Cortex of kidney (tissue), 1 donor: ENCODE measurements at places on chromosomes 5 and 9.

GRCh38 chr9:132487351-132487791 is 77.4 kb downstream of the CFAP77 start:
- DNase-seq, result no peak

- no peak for DNase-seq
Observed at GRCh38 chr5:133480366-133480765, 132.0 kb downstream of the FSTL4 start.

DNA sequence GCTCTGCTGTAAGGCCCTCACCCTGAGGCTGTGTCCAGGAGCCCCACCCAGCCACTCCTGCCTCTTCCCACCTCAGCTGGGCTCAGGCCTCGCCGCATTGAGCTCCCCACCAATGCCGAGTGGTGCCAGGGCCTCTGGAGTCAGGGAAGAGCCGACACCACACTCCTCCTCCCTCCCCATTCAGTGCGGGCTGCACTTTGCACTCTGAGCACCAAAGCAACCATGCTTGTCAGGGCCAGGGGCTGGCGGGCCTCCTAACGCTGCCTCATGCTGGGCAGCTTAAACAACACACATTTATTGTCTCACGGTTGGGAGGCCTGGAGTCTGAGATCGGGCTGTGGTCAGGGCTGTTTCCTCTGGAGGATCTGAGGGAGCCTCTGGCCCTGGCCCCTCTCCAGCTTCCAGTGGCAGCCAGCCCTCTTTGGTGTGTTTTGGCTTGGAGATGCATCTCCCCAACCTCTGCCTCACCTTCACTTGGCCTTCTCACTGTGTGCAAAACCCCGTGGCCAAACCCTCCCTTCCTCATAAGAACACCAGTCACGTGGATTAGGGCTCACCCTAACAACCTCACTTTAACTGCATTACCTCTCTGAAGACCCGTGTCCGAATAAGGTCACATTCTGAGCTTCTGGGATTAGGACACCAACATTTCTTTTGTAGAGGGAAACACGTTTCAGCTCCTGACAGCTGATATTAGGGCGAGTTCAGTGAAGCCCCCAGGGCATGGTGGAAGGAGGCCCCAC is 157.8 kb downstream of the MED10 start:
- DNase-seq, result no peak

- no peak for DNase-seq
Observed at GRCh38 chr5:173928871-173929574, 40.9 kb downstream of the CPEB4 start.

DNA sequence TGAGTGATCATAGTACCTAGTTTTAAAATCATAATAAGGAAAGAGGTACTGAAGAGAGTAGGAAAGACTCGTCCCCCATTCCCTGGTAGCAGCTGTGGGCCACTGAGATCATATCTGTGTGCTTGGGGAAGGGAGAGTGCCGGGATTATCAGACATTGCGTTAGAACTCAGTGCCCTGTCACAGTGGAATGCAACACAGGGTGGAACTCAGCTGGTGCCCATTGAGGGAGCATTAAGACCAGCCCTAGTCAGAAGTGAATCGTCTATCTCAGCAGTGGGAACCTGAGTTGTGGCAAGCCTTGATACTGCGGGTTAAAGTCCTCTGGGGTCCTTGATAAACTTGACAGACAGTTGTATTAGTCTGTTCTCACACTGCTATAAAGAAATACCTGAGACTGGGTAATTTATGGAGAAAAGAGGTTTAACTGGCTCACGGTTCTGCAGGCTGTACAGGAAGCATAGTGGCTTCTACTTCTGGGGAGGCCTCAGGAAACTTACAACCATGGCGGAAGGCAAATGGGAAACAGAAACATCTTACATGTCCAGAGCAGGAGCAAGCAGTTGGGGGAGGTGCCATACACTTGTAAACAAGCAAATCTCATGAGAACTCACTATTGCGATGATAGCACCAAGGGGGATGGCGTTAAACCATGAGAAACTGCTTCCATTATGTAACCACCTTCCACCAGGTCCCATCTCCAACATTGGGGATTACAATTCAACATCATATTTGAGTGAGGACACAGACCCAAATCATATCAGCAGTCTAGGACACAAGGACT is 33.1 kb downstream of the NDUFAF2 start:
- no peak for DNase-seq

DNA sequence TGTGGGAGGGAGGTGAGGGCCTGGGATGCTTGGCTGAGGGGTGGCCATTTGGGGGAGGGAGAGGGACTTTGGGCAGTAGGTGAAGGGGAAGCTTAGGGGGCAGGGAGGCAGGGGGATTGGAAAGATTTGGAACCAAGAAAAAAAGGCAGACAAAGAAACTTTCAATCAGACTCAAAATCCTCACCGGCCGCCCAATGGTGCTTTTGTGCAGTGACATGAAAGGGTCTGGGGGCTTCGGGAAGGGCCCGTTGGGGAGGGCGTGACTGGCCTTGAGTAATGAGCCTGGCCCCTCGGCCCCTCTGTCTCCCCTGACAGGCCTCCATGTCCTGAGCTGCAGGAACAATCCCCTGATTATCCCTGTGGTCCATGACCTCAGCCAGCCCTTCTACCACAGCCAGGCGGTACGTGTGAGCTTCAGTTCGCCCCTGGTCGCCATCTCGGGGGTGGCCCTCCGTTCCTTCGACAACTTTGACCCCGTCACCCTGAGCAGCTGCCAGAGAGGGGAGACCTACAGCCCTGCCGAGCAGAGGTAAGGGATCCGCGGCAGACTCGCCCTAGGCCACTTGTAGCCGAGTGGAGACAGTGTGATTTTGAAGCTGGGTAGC is 181.1 kb downstream of the PAPPA start:
- DNase-seq, result no peak

- no peak for DNase-seq
Observed at GRCh38 chr9:98342098-98342819, 86.8 kb upstream of the TBC1D2 start.

GRCh38 chr5:158451203-158451992 is 592.5 kb upstream of the CLINT1 start:
- no peak for DNase-seq

GRCh38 chr5:129906177-129906887 is 2.1 kb downstream of the CHSY3 start:
- DNase-seq, result no peak

DNA sequence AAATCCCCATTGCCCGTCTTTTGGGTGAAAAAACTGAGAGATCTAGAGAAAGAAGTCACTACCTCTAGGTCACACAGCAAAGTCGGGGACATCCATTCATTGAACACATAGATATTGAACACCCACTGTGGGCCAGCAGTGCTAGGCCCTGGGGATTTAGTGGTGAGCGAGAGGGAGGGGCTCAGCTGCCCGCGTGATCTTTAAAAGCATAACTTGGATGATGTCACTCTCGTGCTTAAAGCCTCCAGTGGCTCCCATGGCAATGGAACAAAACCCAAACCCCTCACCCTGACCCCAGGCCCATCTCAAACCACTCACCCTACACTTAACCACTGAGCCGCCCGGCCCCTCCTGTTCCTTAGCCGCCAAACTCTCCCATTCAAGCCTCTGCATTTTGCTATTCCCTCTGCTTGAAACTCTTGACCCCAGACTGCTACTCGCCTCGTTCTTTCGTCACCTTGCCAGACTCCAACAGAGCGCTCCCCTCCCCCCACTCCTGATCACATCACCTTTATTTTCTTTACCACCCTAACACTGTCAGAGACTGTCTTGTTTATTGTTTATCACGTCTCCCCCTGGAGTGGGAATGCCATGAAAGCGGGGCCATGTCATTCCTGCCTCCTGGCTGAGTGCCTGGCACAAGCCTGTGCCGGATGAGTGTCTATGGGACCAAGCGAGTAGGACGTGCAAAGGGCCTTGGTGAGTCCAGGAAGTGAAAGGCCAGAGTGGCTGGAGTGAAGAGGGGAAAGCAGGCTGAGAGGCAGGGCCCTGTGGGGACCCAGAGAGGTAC is 710 bp upstream of the PIP5KL1 start:
- DNase-seq, result no peak

DNA sequence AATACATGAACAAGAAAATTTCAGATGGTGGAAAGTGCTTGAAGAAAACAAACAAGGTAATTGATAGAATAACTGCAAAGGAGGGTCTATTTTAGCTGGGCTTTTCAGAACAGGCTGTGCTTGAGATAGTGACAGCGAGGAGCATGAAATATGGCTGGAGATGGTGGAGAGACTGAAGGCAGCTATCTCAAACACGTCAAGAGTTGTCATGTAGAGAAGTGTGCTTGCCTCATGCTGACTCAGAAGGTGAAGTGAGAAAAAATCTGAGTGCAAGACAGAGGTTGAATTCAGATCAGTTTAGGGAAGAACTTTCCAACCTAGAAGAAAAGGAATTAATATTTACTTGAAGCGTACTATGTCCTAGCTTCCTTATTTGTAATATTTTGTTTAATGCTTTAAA is 115.5 kb upstream of the RANBP3L start:
- no peak for DNase-seq

- no peak for DNase-seq
Observed at GRCh38 chr5:143564417-143564816, 160.9 kb upstream of the NR3C1 start.

GRCh38 chr9:130535818-130536521 is 43.4 kb upstream of the FUBP3 start:
- no peak for DNase-seq

DNA sequence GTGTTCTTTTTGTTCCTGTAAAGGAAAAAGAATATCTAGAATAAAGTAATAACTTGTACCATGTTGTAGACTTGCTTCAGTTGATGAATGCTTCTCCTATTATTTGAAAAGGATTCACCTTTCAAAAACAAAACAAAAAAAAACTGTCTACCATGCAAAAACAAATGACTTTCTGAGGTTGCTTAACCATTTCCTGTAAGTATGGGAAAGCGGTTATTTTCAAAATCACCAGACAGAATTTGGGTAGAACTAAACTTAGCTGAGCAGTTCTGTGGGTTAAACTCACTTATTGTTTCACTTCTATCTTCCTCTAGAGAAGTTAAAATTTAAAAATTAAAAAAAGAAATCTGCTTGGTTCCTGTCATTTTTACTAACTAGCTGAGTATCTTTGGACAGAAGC is 25.2 kb downstream of the LNPEP start:
- no peak for DNase-seq

DNA sequence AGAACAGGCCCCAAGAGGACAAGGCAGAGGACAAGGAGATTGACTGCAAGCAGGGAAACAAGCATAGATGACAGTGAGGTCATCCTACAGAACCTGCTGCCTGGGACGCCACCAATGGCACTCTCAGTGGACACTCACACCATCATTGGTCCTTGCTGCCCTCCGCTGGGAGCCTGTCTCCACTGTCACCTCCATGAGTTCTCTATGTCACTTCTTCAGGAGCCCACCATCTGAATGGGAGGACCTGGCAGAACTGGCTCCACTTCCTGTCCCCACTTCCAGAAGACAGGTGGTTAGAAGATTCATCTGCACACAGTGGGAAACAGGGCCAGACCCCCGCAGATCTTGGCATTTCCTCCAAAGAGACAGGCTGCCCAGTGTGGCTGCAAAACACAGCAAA is 188.9 kb downstream of the HSD17B3 start:
- DNase-seq, result no peak

GRCh38 chr9:98793031-98793430 is 3.3 kb downstream of the ANKS6 start:
- no peak for DNase-seq

DNA sequence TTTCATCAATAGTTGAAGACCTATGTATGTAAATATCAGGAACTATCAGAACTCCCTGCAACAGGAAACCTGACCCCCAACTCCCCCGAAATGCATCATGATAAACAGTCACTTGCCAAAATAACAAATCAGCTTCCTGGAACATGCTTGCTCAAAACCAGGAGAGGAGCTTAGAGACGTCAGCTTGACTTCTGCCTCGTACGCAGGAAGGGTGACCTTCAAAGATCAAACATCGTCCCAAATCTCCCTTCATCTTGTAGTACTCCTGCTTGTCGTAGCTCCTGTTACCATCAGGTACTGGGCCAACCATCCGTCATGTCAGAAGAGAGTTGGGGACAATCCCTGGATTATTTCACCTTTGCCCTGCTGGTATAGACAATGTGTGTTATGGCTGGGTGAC is 396.1 kb downstream of the GADD45G start:
- no peak for DNase-seq

DNA sequence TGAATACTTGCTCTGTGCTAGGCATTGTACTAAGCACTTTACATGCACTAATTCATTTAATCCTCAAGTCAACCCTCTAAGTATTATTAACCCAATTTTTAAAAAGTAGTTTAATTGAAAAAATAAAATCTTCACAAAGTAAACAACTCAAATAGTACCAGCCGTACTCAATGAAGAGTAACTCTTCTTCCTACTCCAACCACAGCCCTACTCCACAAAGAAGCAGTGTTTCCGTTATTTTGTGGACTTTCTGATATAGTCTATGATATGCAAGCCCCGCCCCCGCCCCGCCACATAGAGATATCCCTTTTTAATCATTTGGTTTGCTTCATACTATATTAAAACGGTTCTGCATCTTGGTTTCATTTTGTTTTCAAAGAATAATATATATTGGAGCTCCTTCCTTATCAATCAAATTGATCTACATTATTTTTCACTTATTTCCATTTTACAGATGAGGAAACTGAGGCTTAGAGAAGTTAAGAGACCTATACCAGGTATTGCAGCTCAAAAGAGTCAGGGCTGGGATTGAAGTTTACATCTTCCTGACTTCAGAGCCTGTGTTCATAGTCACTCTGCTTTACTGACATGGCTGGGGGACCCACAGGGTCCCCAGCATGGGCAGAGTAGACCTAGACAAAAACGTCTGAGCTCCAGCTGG is 78.6 kb downstream of the PCDH1 start:
- no peak for DNase-seq

GRCh38 chr5:154782812-154783592 is 27.8 kb downstream of the LARP1 start:
- no peak for DNase-seq

DNA sequence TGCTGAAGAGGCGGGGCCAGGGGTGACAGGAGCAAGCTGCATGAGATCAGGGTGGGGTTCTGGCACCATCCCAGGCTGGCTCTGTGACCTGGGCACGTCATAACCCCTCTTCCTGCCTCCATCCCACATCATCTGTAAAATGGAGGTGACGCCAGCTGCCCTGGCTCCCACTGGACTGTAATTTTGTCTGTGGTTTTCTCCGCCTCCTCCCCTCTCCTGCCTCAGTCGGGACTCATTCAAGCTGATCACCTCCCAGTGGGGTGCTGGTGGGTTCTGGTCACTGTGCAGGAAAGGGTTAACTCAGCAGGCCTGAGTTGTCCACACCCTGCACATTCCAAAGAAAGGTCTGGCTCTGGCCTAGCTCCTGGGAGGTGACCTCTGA is 128.2 kb downstream of the RXRA start:
- DNase-seq, result no peak

DNA sequence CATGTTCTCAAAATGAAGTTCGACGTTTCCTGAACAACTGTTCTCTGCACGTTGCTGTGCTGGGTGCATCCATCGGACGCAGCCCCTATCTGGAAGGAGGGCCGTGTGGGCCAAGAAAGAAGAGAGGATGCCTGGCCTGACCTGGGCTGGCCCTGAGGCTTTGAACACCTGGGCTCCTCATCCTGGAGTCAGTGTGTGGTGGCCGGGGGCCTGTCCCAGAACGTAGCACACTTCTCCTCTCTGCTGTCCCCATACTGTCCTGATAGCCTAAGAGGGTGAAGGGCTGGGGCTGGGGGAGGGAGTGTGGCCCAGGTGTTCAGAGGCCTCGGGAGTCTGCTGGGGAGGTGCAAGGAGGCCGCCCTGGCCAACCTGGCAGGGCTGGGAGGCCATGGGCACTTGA is 21.5 kb downstream of the COL5A1 start:
- no peak for DNase-seq

- DNase-seq, result no peak
Observed at GRCh38 chr9:92649007-92649406, 20.9 kb downstream of the IPPK start.
